ENCODE measurements at places on chromosomes 7 and 10.

GRCh38 chr10:132117636-132118190 lies 52.0 kb downstream of the JAKMIP3 start:
- no peak for DNase-seq

- no peak for DNase-seq
These were observed 12.1 kb downstream of the GIMAP6 start for GRCh38 chr7:150620061-150620460.

DNA sequence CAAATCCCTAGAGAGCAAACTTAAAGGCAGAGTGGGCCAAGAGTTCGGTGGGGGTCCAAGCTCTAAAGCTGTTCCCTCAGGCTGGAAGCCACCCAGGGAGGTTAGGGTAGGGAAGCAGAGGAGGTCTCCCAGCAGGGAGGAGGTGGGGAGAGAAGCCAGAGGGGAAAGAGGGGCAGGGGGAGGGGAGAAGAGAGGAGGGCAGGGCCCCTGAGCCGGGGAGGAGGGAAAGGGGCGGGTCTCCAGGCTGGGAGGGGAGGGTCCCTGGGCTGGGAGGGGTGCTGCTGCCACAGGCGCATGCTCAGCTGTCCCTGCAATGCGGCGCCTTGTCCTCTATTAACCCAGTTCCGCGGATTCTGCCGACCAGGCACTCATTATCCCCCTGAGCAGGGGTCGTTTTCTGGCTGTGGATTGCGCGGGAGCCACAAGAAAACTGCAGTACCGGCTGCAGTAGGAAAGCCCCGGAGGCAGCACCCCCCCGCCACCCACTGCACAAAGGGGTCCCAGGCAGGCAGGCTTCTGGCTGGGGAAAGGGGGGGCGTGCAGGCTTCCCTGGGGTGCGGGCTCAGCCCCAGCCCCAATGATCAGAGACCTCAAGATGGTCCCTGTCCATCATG lies 49.3 kb downstream of the CAMK2B start:
- no peak for DNase-seq

- no peak for DNase-seq
These were observed 107.0 kb downstream of the CPXM2 start for GRCh38 chr10:123784646-123785045.

DNA sequence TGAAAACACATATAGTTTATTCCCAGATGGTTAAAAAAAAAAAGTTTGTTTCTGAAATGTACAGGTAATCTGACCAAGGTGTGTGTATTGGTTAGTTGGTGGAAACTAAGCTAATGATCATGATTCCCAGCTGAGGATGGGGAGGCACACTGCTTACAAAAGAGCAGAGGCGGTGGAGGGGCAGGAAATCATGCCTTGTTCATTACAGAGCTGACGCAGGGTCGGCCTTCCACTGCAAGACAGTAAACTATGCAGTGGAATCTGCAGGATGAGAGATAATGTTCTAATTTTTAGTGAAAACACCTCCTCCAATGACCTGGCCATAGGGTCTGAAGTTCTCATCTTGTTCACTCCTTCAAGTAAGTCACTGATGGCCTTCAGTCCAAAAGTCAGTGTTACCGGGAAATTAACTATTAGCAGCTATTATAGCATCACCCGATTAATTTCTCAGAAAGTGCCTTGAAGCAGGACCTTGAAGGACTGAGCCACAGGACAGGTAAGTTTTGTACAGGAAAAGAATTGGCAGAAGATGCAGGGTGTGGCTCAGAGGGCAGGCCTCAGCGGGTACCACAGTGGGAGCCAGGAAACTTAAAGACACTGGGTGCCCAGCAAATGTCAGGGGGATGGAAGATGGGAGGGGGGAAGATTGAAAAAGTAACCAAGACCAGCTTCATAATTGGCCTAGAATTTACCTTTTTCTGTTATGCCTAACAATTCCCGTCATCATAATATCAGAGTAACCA lies 36.0 kb downstream of the MYOF start:
- DNase-seq, result no peak

DNA sequence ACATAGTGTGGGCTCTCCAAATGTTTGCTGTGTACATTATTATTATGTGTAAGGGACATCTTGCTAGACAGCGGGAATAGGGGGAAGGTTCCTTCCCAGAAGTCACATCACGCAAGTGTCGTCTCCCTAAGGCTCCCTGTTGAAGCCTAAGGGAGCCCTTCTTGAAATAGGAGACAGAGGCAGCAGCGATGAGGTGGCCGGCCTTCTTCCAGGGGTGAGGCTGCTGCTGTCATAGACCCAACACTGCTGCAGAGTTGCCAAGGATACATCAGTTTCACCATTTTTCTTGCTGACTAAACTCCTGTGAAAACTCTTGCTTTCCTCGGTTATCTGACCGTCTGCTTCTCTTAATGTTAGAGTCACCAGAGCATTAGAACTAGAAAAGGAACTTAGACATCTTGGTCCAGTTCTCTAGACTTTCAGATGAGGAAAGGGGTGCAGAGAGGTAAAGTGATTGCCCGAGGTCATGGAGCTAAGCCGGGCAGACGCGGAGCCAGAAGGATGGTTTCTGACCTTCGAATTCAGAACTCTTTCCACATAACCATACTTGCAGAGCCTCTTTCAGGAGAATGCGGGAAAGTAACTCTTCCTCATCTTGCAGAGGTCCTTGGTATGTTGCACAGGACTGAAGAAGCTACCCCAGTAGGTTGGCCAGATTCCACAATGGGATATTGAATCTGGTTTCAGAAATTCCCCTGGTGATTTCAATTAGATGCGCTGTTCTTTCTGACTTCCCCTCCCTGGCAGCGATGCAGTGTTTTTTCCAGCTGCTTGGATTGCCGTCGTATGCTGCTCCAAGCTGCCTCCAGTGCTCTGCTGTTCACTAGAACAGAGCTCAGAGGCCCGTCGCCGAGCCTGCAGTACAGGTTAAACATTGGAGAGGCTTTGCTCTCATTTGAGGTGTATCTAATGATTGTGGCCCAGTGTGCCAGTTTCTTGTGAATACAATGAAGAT lies 217.1 kb downstream of the CAMK1D start:
- peak; percentile 26 for DNase-seq

DNA sequence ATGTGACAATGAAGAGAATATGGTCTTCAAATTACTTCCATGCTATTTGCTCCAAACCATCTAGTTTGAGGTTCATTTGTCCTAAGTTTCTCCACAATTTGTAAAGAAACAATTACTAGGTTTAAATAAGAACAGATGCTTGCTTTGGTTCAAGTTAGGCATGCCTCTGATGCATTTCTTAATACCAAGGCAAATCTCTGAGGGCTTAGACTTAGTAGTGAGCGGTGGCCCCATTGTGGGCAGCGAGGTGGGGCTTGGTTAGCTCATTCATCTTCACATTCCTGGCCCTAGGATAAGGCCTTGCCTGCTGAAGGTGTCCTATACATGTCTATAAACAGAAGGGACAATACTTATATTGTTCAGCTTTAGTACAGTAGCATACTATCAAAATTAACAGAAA lies 52.4 kb upstream of the RHEB start:
- DNase-seq, result no peak

DNA sequence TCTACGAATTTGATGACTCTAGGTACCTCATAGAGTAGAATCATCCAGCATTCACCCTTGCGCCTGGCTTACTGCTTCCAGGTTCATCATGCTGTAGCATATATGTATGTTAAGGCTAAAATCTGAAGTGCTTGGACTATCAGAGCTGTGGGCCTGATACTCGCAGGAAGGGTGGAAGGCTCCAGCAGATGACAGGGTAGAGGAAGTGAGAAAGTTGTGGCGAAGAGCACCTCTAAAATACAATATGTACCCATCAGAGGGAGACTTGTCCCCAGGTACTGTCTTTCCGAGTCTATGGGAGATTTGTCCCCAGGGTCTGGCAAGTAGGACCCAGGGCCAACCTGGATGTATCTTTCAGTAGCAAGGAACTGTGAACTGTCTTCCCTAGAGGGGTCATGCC lies 48.1 kb upstream of the PLEKHA1 start:
- no peak for DNase-seq

DNA sequence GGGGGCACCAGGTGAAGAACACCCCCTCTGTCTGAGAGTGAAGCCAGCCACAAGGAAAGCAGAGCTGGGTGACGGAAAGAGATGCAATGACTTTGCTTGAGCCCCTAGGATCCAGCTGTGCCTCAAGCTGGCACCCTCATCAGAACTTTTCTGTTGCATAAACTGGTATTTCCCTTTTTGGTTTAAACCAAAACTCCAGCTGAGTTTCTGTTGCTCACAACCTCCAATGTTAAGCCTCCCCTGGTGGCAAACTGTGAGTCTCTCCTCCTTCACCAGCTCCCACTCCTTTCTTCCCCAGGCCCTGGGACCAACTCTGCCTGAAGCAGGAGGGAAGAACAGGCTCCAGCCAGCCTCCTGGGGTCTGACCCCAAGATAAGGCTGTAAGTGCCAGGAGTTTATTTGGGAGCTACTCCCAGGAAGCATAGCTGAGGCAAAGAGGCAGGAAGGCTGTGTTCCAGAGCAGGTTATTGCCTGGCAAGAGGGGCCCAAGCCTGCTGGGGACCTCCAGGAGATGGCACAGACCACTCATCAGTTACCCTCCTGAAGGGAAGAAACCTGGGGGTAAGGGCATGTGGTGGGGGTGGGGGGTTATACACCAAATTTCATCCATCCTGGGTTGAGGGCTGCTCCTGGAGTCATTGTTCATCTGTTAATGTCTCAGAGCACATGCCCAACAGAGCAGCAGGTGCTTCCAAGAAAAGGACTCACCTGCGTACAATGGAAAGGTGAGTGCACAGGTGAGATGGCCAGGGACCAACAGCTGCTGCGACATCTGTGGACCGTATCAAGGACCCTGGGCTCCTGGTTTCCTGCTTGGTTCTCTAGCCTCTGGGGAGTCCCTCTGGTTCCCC lies 73.3 kb upstream of the NANOS1 start:
- DNase-seq, result no peak

- no peak for DNase-seq
These were observed 265.3 kb upstream of the LRGUK start for GRCh38 chr7:133861876-133862275.

DNA sequence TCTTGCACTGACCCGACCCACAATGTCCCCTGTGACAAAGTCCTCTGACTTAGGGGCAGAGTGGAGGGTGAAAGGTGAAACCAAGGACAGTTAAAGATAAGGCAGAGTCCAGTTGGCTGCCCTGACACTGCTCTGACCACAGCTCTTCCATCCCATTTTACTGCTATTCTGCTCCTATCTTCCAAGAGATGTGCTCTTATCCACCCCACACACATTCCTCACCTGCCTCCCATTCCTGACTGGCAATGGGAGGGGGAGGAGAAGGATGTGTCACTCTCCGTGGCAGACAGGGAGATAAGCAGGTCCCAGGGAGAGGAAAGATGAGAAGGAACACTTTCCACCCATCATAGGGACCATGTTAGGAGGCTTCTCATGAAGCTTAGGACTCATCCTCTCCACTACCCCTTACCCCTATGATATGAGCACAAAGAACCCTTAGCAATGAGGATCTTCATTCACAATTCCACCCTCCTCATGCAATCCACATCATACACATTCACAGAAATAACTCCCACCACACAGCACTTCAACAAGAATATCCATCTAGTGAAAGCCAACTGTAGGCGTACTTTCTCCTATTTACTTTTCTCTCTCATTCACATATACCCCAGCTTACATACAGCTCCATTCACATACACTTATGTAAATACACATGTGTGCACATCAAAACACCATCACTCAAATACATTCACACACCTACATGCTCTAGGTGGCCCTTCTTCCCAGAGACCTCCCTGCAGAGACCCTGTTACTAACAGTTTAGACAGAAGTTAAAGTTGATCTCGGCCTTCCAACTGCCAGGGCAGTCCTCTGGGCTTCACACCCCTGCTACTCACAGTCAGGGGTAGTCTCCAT lies 6.6 kb downstream of the SYNPO2L start:
- DNase-seq, result no peak

- no peak for DNase-seq
These were observed 742 bp downstream of the LMBR1 start for GRCh38 chr7:156892081-156892800.

GRCh38 chr10:15579605-15580004 lies 140.1 kb downstream of the ITGA8 start:
- no peak for DNase-seq

- DNase-seq, result peak; percentile 86
These were observed 6.3 kb downstream of the ABCC2 start for GRCh38 chr10:99788598-99789256.

GRCh38 chr10:61890881-61891409 lies 10.6 kb upstream of the ARID5B start:
- DNase-seq, result no peak

- no peak for DNase-seq
These were observed 7.1 kb downstream of the DNAJC9 start for GRCh38 chr10:73239908-73240307.

DNA sequence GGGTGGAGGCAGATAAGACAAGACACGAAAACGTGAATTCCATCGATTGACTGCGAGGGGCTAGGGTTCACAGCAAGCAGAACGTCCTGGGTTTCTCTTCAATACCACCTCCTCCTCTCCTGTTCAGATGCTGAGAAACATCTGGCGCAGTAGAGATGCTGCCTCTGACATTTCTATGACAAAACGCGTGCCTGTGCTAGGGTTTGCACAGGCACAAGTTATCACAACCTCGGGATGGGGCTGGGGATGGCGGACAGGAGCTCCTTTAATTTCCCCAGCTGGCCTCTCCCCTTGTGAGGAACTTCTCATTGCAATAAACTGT lies 99.8 kb upstream of the SVIL start:
- no peak for DNase-seq

DNA sequence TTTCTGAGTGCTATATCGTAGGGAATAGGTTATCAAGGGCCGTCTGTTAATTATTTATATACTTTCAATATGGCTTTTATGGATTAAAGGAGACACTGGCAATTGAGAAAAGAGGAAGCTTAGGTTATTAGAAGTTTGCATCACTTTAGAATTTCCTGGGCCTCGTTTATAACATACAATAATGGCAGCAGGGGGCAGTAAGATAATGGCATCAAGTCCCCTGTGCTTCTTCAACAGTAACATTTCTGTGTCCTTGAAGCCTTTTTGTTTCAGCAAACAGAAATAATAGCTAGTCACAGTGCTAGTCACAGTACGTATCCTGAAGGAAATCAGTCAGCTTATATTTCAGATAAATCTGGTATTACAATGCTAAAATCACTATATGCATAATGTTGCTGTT lies 41.9 kb downstream of the SPAM1 start:
- DNase-seq, result no peak

DNA sequence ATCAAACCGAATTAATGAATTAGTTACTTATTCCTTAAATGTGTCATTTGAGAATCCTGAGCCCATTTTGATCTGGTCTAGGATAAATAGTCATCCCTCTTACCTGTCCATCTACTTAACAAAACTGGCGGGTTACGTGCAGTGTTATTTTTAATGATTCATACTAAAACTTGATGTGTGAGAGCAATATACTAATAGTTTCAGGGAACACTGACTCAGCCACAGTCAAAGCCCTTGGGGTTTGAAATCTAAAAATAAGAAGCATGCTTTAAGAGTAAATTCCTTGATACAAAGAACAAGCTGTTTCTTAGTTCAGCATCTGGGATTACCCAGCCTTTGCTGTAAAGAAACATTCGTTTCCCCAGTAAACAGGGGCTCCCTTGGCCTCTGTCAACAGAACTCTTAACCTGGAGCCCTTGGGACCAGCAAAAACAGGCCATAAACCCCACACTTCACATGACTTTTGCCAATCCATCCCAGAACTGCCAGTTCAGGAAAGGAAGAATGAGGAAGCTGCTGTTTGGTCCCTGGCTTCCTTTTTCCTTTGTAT lies 370.6 kb upstream of the IGFBP3 start:
- DNase-seq, result peak; percentile 68

GRCh38 chr7:71716690-71717089 lies 584.7 kb downstream of the GALNT17 start:
- no peak for DNase-seq
